Stimulated activated naive CD4-positive, alpha-beta T cell treated with Interleukin-2 at 50 U/mL for 16 hours (primary cell): ENCODE measurements at places on chromosomes 3 and 15.

GRCh38 chr3:81788044-81788443 is 26.6 kb upstream of the GBE1 start:
- DNase-seq = no peak

GRCh38 chr15:82093774-82094211 is 48.0 kb upstream of the MEX3B start:
- no peak for DNase-seq

DNA sequence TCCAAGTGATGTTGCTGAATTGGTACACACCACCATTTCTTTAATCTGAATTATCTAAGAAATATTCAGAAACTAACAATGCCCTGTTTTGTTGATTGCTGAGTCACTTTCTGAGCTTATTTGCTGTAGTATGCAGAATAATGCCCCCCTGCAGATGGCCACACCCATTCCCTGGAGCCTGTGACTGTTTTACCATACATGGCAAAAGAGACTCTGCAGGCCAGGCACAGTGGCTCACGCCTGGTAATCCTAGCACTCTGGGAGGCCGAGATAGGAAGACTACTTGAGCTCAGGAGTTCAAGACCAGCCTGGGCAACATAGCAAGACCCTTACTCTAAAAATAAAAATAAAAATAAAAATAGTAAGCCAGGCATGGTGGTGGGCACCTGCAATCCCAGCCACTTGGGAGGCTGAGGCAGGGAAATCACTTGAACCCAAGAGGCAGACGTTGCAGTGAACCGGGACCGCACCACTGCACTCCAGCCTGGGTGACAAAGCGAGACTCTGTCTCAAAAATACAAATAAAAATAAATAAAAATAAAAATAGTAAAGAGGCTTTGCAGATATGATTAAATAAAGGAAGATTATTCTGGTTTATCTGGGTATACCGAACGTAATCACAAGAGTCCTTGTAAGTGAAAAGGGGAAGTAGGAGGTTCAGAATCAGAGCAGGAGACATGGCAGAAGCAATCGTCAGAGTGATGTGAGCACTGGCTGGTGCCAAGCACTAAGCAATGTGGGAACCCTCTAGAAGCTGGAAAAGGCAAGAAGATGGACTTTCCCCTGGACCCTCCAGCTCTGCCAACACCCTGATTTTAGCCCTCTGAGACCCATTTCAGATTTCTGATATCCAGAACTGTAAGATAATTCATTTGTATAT is 19.0 kb downstream of the PCYT1A start:
- DNase-seq = no peak

GRCh38 chr3:72580900-72581299 is 267.3 kb downstream of the SHQ1 start:
- DNase-seq = no peak

DNA sequence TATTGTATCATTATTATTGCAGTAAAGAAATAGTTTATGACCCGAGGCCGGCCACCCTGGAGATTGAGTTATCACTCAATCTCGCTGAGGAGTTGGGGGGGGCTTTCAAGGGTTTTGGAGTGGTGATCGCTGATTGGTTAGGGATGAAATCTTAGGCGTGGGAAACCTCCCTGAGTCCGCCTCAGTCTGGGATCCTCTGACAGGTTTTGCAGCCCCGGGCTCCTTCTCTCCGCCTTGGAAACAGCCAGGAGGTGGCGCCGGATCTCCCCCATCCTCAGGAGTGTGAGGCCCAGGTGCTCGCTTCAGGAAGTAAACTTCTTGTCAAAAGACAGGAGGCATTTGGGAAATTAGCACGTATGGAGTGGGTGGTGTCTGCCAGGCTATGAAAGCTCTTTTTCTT is 41.1 kb upstream of the SEC61A1 start:
- DNase-seq = no peak

DNA sequence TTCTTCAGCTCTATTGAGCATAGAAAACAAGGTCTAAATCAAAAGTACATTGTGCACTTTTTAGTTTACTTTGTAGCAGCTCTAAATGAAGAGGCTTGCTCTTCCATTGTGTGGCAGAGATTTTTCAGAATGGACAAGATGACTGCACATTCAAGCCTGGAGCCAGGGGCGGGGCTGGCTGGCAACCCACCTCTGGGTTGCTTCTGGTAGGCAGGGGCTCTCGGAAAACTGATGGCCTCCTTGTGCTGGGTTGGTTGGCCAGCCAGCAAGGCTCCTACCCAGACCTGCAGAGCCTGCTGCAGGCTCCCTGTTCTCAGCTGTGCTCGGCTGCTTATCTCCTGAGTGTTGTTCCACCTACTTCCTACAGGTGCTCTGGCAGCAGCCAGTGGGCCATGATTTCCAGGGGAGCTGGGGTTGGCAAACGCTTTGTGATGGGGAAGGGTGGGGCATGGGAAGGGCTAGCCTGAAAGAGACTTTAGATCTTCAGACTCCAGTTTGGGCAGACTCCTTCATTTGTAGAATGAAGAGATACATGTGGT is 8.8 kb downstream of the BSN start:
- DNase-seq = no peak

- DNase-seq = no peak
Observed at GRCh38 chr3:11530153-11530721, 113.5 kb downstream of the VGLL4 start.

DNA sequence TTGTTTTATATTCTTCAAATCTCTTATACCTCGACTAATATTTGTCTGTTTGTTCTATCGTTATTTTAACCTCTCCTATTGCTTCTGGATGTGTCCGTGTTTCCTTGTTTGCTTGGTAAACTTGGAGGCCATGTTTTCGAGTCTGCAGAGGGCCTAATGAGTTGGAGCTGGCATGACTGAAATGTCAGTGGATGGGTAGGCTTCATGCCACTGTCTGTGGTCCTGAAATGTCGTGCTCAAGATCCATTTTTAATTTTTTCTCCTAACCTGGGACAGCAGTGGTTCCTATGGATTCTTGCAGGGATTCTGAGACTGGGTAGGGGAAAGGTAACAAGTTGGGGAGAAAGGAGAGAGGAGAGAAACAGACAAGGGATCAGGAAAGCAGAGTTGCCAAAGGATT is 18.8 kb upstream of the GASK1A start:
- DNase-seq = no peak

GRCh38 chr3:94115482-94115881 is 52.6 kb downstream of the NSUN3 start:
- no peak for DNase-seq

- DNase-seq = no peak
Observed at GRCh38 chr3:19173945-19174344, 25.6 kb downstream of the KCNH8 start.

- DNase-seq = peak; percentile 61
Observed at GRCh38 chr3:49554633-49555265, 472 bp downstream of the BSN start.

- no peak for DNase-seq
Observed at GRCh38 chr3:157113832-157114505, 46.0 kb downstream of the CCNL1 start.

- no peak for DNase-seq
Observed at GRCh38 chr15:83205725-83206324, 1.8 kb downstream of the HDGFL3 start.

DNA sequence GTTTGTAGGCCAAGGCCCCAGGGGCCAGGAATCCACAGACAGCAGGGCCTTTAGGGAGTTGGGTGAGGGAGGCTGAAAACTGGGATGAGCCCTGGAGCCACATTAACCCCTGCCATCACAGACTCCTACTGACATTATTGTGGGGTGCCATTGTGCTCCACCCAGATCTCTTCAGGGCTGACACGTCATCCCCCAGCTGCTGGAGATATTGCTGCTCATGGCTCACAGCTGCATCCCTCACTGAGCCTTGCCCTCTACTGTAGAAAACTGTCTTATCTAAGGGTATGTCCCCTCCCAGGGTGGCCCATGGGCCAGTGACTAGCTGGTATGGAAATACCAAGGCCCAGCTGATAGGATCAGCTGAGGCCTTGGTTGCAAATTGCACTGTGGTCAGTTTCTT is 87.3 kb upstream of the PRR23C start:
- no peak for DNase-seq

DNA sequence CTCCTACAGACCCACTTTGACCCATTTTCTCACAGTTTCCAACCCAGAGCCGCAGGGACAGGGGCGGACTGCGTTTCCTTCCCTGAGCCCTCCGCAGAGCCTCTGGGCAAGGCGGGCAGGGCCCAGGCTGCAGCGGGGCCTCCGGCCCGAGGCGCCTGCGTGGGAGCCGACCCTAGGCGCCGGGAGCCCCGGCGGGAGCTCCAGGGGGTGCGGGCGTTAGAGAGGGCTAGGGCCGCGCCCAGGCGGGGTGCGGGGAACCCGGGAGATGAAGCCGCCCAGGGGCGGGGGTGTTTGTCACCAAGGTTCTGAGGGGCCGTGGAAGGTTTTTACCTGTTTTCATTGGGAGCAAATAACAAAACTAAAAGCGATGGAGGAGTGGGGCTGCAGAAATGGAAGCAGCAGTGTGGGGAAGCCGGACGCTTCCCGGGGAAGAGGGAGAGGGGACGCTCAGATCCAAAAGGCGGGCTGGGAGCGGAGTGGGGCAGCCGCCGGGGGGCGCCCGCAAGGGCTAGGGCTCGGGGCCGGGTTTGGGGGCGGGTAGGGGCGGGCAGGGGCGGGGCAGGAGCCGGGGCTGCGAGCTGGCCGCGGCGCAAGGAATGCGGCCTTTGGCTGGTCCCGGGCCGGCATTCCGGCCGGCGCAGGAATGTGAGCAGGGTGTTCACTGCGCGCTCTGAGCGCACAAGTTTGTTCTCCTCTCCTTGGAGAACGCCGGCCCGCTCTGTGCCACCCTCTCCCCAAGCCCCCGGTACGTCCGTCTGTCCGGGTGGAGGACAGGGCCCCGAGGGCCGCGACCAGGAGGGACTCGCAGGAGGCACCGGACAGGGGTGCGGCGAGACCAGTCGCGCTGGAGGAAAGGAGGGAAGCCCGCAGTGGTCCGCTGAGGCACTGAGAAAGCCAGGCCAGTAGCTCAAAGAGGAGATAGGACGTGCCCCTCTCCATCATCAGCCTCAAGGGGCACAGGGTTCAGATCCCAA is 61.1 kb downstream of the AMOTL2 start:
- DNase-seq = no peak

DNA sequence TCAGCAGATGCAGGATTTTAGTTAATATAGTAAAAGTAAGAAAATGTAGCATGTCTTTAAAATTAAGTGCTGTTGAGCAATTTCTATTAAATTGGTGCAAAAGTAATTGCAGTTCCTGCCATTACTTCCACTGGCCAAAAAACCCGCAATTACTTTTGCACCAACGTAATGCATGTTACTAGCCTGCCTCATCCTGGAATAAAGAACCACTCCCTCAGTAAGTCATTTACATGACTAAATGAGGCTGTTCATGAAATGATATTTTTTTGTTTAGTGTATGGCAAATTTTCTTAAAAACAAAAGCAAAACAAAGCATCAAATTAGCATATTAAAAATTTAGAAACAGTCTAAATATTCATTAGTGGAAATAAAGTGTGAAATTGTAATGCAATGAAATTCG is 180.4 kb downstream of the DIPK2A start:
- DNase-seq = no peak

GRCh38 chr15:74624020-74624602 is 8.5 kb downstream of the CLK3 start:
- DNase-seq = no peak

DNA sequence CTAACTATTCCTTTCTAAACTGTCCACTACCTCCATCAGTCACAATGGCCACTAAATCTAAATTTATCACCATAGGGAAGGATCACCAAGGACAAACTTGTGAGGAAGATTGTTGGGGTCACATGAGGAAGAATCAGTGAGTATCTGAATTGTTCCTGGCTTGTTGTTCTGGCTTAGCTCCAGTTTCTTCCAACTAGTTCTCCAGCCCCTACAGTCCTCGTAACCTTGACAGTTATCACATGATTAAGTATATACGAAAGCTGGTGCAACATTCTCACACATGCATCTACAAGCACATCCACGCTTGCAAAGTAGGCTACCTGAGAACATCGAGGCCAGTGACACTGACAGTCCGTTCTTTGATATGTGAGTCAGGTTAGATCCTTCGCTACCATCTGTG is 46.0 kb downstream of the RUBCN start:
- no peak for DNase-seq

- no peak for DNase-seq
Observed at GRCh38 chr15:71379893-71380292, 264.6 kb downstream of the THSD4 start.

- DNase-seq = no peak
Observed at GRCh38 chr3:167728176-167728575, 6.5 kb downstream of the PDCD10 start.

DNA sequence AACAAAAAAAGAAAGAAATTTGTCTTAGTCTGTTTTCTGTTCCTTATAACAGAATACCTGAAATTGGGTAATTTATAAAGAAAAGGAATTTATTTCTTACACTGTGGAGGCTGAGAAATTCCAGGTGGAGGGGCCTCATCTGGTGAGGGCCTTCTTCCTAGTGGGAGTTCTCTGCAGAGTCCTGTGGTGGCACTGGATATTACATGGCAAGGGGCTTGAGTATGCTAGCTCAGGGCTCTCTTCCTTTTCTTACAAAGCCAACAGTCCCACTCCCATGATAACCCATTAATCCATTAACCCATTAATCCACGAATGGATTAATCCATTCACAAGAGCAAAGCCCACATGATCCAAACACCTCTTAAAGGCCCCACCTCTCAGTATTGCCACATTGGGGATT is 2.9 kb upstream of the SATB1 start:
- no peak for DNase-seq

DNA sequence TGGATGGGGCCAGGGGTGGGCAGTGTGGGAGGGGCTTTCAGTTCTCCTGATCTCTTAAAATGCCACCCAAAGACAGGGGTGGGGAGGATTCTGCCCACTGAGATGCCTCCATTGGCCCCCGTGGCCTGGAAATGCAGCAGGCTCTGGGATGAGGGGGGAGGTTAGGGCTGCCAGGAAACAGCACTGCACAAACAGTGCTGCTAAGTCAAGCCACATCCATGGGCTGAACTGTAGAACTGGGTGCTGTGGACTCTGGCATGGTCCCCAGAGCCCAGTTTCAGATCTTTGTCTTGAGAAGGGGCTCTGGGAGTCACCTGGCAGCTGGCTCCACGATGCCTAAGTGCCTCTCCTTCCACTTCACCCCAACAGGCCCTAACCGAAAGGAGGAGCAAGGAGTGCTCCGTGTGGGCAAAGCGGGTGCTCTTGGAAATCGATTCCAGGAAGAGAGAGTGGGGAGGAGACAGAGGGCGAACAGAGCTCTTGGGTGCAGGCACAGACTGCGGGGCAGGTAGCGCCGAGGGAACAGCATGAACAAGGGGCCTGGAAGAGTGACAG is 7.8 kb downstream of the PLA2G4E start:
- no peak for DNase-seq

DNA sequence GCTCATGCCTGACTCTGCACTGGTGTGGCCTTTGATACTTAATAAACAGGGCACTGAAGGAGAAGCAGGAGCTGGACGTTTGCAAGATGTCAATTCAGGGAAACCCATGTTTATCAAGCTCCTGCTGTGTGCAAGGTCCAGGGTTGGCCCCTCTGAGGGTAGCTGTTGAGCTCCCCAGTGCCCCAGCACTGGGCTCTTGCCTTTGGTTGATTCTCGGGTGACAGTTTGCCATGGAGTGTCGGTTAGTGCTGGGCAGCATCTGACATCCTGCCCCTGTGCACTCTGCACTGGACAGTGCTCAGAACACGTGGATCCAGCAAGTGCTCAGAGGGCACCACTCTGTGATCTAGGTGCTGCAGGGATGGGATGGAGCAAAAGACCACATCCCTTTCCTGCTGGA is 7.3 kb downstream of the HDAC11 start:
- DNase-seq = no peak

GRCh38 chr3:196624067-196624790 is 15.3 kb upstream of the NRROS start:
- peak; percentile 28 for DNase-seq

GRCh38 chr3:33787328-33788009 is 11.0 kb upstream of the PDCD6IP start:
- peak; percentile 39 for DNase-seq

GRCh38 chr15:39934397-39935071 is 619 bp downstream of the EIF2AK4 start:
- DNase-seq = no peak
